ENCODE measurements at places on chromosomes 11 and 22.
A peak's percentile ranks its signal among the peaks of the same experiment; 100 is the strongest.

GRCh38 chr22:49007013-49007653 is 820.5 kb downstream of the BRD1 start:
- no peak for DNase-seq

DNA sequence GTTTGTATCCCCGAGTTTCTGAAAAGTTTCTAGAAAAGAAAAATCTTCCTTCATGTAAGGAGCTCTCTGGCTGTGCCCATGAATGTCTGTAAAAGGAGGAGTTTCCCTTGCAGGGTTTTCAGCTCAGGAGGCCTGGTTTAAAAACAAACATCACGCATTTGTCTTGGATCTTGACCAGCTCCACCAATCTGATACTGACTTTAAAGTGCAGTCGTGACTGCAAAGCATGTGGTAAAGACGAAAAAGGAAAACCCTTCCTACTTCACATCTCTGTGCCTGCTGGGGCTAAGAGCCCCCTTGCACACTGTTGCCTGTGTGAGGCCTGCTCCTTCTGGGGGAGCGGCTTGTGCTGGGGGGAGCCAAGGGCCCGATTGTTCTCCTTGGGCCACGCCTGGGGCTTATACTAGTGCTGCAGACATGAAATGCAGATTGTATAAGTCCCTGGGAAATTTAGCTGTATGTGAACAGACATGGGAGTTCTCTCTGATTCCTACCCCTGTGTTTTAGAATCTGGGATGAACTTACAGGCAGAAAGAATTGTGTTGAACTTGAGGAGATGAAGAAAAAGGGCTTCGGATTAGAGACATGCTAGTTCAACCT is 62.1 kb downstream of the ADAMTS15 start:
- DNase-seq, result no peak

DNA sequence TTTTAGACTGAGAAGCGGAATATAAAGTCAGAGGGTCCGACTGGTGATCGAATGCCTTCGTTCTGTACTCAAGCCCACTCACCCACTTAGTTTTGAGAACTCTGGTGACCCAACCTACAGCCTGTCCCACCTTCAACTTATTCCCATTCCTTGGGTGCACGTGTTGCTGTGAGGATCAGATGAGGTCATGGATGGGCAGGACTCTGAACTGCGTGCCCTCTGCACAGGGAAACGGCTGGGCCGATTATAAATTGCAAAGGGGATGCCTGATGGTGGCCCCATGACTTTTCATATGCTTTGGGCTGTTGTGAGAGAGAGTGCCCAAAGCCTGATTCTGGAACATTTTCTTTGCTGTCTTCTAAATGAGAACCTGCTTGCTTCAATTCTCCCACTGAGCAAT is 16.0 kb upstream of the EHF start:
- DNase-seq, result no peak

DNA sequence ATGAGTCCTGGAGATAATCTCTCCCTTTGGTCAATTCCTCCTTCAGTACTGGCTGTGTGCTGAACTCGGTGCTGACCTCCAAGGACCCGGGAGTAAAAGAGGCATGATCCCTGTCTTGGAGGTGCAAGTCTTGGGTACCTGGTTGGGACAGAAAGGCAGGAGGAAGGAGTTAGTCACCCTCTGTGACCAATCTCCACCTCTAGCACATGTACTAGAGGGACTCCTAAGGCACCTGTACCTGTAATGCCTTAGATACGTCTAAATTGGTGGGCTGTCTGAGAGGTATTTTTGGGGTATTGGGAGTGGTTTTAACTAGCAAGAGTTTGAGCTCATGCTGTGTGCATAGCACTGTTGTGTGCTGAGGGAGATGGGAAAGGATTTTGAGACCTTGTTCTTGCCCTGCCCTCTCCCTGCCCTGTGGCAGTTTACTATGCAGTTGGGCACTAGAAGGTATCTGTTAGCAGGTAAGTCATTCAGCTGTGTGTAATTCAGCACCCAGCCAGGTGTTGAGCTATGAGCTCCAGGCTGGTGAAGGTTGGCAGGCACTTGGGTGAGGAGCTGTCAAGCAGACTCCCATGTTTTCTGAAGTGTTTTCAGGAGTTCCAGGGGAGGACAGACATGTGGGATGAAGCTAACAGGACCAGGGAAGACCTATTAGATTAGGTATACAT is 2.5 kb downstream of the PANX1 start:
- DNase-seq, result no peak

DNA sequence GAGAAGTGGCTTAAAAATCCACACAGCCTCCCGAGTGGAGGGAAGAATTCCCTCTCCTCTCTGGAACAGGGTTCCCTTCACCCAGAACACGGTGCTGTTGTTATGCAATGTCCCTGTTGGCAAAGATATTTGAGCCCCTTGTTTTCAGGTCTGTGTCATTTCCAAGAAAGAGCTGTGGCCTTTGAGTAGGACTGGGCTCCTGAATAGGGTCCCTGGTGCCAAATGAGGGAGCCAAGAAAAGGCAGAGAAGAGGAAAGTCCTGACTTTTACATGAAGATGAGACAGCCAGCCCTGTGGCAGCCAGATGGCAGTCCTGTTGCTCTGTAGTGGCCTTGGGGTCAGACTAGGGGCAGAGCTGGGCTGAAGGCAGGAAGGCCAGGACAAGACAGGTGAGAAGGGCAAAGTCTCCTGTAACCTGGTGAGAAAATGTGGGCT is 51.2 kb upstream of the ELF5 start:
- DNase-seq, result no peak

DNA sequence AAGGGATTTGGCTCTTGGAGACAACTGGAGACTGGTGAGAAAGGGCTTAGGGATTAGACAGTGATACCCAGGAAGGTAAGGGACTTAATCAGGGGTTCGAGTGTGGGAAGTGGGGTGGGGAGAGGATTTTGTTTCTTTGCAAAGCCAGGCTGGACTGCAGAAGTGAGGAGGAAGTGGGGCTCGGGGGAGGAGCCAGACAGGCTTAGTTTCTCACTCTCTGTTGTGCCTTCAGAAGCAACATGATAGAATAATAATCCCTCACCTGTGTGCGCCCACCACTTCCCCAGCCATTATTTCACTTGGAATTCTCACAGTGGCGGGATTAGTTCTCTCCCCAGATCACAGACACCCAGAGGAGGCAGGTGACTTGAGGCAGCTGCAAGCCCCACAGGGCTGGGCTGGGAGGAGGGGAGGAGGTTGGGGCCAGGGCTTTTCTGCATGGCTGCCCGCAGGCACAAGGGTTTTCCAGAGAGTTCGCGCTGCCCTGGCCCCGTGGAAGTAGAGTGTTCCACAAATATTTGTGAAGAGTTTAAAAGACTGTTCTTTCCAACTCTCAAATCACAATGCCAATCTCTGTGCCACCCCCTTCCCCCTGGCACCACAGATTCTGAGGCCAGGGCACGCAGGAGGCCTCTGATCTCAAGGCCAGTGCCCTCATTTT is 4.0 kb upstream of the SEC14L2 start:
- no peak for DNase-seq

GRCh38 chr11:117087446-117087845 is 10.8 kb downstream of the SIK3 start:
- DNase-seq, result no peak

DNA sequence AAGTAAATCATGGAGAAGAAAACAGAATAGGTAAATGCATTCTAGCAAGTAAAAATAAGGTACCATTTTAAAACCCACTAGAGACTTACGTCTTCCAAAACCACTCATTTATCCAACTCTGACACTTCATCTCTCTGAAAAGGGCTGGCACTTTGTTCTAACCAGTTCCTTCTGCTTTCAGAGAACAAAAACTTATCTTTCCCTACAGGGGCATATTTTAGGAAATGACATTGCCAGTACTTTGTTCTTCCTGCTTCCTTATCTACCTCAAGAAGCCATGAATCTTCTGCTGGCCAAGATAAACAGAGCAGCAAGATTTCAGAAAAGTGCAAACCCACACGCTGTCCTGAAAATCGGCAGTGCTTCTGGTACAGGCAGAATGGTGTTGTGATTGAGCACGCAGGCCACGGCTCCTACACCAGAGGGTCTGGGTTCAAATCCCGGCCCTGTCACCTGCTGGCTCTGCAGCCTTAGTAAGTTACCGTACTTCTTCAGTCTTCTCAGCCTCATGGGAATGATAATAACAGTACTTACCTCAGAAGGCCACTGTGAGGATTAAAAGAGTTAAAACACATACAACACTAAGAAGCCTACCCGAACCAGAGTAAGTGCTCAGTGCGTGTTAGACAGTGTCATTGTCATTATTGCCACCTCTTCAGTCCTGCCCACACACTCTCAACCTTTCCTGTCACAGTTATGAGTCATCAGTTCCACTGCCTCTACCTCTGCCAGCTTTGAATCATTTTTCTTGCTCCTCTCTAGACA is 11.0 kb downstream of the MPZL3 start:
- DNase-seq, result peak; percentile 20

GRCh38 chr22:41478473-41478872 is 9.6 kb downstream of the ACO2 start:
- DNase-seq, result no peak

DNA sequence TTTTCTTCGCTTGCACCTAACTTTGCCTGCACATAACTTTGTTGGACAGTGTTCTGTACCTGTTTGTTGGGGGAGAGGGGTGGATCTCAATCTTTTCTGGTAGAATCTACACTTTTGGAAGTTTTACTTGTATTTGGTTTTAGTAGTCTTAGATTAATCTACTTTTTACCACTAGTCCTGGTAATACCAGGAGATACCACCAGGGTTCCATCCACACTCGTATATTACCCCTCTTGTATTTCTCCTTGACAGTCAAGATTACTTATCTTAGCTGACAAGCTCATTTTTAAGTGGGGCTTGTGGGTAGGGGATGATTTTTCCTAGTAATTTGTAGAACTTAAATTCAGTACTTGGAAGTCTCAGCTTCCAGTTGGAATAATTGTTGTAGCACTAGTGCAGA is 37.3 kb upstream of the TECTA start:
- peak; percentile 10 for DNase-seq

GRCh38 chr11:113474362-113475159 is 637 bp downstream of the DRD2 start:
- DNase-seq, result peak; percentile 89

- DNase-seq, result no peak
These were observed 297.2 kb upstream of the ANO5 start for GRCh38 chr11:21895686-21896085.

DNA sequence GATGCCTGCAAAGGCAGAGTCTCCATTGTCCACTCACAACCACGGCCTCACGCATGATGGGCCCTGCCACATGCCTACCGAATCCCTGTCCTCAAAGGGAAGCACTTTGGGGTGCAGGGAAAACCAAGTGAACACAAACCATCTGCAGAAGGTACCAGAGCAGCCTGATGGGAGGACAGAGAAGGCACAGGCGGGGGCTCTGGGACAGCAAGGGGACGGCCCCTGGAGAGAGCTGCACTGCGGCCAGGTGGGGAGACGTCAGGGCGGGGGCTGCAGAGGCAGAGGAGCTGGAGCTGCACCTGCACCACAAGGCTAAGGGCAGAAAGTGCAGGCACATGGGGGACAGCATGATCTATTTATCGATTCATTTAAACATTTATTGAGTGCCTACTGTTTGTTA is 1056.0 kb downstream of the TBC1D22A start:
- no peak for DNase-seq
